ENCODE measurements at places on chromosomes 1 and 21. TPM values are rescaled to one million over a fixed set of nuclear protein-coding genes. Genes with fewer than 3 reads are reported as not detected.

- no peak for DNase-seq
Observed at GRCh38 chr1:206020393-206021007, 3.2 kb downstream of the CTSE start.

DNA sequence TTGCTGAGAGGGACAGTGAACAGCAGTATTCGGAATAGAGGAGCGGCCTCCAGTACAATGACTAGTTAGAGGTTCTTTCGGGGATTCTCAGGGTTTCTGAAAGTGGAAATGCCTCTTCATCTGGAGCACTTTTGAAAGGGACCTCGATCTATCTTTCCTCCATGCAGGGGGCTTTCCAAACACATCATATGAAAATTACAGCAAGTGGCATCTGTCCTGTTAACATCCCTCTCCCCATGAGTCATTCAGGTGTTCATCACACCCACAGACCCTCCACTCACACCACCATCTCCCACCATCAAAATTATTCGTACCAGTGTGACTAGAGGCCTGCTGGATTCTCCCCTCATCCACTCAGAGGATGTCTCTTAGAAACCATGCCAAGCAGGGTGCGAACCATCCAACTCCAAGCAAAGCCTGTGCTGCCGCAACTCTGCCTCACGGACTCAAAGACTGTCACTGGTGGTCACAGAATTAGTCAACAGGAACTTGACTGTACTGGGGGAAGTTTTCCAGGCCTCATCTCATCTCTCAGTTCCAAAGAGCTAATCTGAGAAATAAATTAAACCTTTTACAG lies 211.1 kb downstream of the MRPL39 start:
- no peak for DNase-seq

GRCh38 chr1:47388891-47389238 lies 27.2 kb upstream of the FOXE3 start:
- DNase-seq: peak; percentile 56

DNA sequence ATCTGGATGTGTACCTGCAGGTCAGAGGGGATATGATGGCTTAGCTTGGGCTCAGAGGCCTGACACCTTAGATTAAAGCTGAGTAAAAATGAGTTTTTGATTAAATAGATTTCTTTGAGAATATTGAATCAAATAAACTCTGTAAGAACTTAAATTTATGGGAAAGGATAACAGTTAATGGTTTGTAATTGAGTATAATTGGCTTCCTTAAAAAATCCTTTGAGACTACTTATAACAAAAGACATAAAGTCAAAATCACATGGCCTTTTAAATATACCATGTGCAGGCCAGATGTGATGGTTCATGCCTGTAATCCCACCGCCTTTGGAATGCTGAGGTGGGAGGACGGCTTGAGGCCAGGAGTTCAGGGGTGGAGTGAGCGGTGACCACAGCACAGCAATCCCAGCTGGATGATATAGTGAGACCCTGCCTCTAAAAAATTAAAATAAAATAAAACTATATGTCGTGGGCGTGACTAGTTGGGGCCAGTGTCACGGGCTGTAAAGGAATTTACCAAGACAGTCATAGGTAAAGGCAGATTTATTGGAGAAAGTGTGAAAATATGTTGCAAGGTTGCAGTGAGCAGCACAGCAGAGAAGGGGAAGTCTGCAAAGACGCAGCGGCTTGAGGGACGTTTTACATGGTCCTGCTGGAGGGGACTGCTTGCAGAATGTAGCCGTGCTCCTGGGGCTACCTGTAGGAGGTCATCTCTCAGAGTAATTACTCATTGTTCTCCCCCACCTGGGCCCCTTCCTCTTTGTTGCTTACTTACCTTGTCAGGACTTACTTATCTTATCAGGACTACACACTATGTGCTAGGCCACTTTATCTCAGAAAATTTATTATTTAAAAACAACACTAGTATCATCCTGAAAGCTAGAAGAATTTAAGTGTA lies 122.3 kb downstream of the ZMYM4 start:
- no peak for DNase-seq

GRCh38 chr1:186183219-186183618 lies 191.8 kb downstream of the TPR start:
- no peak for DNase-seq

GRCh38 chr1:86516335-86516734 lies 30.5 kb upstream of the CLCA4 start:
- DNase-seq: no peak

- DNase-seq: no peak
Observed at GRCh38 chr1:36669262-36669661, 186.5 kb upstream of the CSF3R start.

- no peak for DNase-seq
Observed at GRCh38 chr1:209613400-209614150, 30.1 kb downstream of the CAMK1G start.

DNA sequence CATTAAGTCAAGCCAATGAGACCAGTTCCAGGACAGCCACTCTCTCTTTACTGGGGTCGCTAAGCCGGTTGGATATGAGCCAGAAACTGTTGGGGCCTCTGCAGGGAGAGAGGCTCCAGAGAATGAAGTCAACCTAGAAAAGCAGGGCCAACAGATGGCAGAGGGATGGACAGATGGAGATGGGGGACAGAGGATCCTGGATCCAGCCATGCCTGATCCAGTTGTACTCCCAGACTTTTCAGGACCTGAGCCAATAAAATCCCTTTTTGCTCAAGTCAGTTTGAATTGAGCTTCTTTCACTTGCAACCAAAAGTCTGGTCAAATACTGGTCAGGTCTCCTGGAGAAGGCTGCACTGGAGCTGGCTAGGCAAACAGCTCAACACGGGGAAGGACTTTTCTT lies 2.2 kb downstream of the DHCR24 start:
- DNase-seq: no peak

DNA sequence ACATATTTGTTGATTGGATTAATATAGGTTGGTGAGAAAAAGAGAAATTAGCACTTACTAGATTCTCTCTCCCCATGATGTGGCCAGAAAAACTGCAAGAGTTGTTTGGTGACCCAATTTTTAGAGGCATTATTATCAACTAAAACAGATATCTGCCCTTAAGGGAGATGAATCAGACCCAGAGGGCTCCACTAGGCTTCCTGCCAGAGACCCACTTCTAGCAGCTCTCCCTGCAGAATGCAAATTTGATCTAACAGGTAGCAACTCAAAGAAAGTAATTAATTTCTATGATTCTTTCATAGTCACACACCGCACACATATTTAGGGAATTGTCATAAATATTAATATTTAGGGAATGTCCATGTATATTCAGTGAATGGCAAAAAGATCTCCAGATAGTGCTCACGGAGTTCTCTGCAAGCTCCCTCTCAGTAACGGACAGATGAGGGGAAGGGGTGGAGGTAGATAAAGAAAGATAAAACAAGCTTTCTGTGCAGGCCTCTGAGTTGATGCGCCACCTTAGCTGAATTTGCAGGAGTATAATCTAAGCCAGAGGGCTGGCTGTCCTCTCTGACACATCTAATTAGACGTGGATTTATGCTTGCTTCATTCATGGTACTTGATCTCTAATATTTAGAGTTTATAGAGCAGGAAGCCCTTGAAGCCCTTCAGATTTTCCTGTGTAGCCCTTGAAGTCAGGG lies 84.1 kb upstream of the CCDC190 start:
- DNase-seq: no peak

DNA sequence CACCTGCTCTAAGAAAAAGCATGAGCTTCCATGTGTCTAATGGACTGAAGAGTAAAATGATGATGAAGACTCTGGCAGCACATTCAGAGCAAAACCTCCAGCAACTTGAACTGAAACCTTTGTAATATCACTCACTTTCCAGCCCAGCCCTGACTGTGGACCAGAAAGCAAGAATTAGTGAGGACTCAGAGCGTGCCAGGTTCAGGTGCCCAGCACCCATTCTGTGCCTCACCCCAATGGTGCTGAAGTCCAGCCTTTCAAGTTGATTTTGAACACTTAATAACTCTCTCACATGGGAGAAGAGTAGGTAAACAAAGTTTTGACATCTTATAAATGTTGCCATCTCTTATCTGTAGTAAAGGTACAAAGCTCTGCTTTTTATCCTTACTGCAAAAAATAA lies 350.0 kb downstream of the KCNH1 start:
- DNase-seq: no peak

DNA sequence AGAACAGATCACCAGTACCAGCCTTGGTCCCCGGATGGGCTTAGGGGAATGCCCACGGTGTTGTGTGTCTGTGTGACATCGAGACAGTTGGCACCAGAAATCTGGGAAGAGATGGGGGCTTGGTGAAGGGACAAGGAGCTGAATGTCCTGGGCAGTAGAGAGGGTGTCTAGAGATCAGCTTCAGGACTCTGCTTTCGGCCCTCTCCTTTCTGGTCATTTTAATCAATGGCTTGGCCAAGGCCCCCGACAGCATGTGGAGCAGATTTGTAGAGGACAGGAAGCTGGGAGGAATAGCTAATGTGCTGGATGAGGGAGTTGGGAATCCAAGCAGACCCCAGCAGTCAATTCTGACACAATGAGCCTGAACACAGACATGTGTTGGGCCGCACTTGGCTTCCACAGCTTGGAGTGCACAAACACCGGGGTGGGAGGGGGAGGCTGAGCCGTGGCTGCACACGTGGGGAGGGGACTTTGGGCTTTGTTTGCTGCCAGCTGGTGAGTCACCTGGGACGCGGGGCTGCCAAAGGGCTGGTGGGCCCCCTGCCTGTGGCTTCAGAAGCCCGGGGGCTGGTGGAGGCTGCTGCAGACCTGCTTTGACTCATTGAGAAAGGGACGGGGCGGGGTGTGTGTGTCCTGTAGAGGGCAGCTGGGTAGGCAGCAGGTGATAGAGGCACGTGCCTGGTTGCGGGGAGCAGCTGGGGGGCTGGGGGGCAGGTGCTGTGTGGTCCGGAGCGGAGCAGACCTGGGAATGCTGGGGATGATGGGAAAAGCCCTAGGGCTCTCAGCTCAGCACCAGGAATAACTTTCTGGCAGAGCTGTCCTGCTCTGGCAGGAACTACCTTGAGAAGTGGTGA lies 20.9 kb downstream of the SLC1A7 start:
- no peak for DNase-seq

DNA sequence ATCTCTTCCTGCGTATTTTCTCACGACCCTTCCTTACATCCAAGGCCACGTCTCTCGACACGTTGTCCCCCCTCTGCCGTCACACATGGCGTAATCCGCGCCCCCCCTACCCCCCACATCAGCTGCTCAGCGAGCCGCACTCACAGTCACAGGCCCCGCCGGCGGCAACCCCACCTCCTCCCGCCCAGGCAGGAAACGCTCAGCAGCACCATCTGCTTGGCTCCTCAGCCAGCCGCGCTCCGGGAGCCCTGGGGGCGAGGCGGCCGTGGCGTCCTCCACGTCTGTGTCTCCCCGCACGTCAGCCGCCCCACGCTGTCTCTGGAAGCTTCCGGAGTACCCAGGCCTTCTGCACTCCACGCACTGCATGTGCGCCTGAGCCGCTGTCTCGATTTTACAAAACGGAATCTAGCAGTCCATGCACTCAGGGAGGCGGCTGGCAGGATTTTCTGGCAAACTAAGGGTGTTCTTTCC lies 64.6 kb downstream of the SIK1 start:
- peak; percentile 89 for DNase-seq

DNA sequence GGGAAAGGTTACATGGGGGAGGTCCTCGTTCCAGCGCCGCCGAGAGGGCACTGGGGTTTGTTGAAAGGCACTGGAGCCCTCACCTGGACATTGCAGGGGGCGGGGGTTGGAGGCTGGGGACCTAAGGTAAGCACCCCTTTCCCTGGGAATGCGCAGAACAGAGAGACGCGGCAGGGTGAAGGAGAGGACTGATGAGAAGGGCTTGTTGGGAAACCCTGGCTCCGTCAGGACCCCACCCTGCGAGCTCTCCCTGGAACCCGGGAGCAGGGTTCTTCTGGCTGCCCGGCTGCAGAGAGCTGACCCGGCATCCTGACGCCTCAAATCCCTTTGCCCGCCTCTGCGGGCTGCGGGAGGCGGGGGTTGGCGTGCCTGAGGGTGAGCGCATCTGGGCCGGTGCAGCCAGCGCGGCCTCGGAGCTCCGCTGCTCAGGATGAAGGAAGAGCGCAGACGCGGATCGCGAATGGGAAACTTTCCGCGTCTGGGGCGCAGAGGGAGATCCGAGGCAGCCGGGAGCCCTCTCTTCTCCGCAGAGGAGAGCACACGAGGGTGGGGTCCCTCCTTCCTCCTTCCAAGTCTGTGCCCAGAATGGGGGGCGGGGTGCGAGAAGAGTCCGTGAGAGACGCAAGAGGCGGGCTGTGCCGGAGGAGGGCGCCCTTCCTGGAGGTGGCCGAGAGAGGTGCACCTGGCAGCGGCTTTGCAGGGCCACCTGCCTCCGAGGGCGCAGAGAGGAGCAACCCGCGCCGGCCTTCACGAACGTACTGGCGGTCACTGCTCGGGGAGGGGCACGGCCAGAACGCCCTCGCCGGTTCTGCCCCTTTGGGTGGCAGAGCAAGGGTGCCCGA lies 2.4 kb downstream of the IGSF21 start:
- no peak for DNase-seq

- DNase-seq: no peak
Observed at GRCh38 chr21:39579734-39580332, 32.9 kb upstream of the B3GALT5 start.

- DNase-seq: no peak
Observed at GRCh38 chr1:22749503-22749902, 38.9 kb downstream of the EPHB2 start.

GRCh38 chr1:25710583-25711347 lies 89.2 kb upstream of the SELENON start:
- DNase-seq: no peak

GRCh38 chr1:2110738-2111673 lies 60.8 kb downstream of the PRKCZ start:
- no peak for DNase-seq

DNA sequence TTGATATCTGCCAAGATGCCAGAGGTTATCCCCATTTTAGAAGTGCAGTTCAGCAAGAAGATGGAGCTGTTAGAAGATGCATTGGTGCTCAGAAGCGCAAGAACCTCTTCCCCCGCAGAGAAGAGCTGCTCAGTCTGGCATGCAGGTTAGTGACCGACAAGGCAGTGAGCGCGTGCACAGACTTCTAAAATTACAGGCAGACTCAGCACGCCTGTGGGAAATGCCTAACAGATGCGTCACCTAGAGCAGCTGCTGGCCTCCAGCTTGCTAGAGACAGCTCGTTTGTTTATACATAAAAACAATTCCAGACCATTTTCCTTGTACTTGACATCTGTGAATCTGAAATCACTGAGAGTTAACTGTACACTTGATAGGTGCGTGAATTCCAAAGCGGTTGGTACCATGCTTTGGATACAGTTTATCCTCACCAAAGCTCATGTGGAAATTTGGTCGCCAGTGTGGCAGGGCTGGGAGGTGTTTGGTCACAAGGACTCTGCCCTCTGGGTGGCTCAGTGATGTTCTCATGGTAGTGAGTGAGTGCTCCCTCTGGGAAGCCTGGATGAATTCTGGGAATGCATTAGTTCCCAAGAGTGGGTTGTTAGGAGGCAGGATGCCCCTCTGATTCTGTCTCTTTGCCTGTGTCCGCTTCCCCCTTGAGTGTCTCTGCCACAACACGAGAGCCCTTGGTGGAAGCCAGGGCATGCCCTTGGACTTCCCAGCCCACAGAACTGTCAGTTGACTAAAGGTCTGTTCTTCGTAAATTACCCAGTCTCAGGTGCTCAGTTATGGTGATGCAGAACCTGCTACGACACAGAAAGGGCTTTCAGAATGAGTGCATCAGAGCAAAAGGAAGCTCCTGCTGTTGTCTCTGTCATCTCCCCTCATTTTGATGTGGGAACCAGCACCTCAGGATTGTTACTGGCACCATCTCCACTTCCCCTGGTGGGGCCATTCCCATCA lies 24.4 kb downstream of the SNAP47 start:
- no peak for DNase-seq

GUCA2A gene
- total RNA-seq: not detected

PRAMEF8 gene
- not detected for total RNA-seq

HRNR gene
- not detected for total RNA-seq

CTSS gene
- total RNA-seq: 104 TPM

CTH gene
- total RNA-seq: 2.3 TPM

UTS2 gene
- total RNA-seq: 2.0 TPM

NID1 gene
- 0.14 TPM for total RNA-seq

NBPF6 gene
- total RNA-seq: not detected

ILDR2 gene
- 3.5 TPM for total RNA-seq

Data from activated naive CD8-positive, alpha-beta T cell treated with anti-CD3 and anti-CD28 coated beads, Interleukin-2, amount 10 ng/mL, durations not matched to agents 7 days and 5 days (primary cell).